EL (cell line): ENCODE measurements at places on chromosomes 5 and 9.

DNA sequence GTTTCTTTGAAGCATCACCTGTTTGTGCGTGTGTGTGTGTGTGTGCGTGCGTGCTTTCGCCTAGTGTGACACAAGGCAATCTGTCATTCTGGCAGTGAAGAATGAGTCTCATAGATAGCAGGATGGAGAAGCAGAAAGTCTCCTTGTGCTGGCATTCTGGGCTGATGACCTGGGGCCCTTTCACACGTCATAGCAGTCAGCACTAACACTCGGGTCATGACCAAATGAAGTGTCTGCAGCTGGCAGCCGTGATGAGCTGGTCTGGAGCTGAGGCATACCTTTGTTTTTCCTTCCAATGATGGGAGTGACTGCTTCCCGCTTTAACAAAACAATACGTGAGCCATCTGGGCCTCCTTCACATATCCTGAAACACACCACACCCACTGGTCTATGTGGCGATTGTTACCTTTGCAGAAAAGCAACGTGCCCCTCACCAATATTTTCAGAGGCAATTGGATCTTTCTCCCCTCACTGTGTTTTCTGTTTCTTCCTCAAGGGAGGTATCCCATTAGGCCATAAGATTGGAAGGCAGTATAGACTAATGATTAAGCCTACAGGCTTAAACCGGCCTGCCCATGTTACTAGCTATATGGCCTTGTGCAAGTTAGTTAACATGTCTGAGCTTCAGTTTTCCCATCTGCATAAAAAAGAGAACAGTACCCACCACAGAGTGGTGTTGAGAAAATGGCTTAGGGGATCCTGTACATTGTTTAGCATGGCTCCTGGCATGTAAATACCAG is 88.8 kb downstream of the SREK1 start:
- no peak for DNase-seq

GRCh38 chr5:54902791-54903473 is 82.5 kb downstream of the ESM1 start:
- DNase-seq: no peak

GRCh38 chr9:2465921-2466460 is 155.6 kb upstream of the VLDLR start:
- DNase-seq: no peak

DNA sequence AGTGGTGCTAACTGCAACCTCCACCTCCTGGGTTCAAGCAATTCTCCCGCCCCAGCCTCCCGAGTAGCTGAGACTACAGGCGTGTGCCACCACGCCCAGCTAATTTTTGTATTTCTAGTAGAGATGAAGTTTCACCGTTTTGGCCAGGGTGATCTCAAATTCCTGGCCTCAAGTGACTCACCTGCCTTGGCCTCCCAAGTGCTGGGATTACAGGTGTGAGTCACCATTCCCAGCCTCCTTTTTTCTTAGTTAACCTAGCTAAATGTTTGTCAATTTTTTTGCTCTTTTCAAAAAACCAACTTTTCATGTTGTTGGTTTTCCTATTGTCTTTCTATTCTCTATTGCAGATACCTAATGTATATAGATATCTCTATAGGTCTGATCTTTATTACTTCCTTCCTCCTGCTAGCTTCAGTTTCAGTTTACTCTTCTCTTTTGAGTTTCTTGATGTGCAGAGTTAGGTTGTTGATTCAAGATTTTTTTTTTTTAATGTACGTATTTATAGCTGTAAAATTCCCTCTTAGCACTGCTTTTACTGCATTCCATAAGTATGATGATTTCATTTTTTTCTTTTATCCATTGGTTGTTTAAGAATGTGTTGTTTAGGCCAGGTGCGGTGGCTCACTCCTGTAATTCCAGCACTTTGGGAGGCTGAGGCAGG is 32.9 kb downstream of the FGD3 start:
- DNase-seq: no peak

- no peak for DNase-seq
Observed at GRCh38 chr9:112140936-112141335, 34.2 kb downstream of the SUSD1 start.
